ENCODE measurements at places on chromosomes 13 and 19.

DNA sequence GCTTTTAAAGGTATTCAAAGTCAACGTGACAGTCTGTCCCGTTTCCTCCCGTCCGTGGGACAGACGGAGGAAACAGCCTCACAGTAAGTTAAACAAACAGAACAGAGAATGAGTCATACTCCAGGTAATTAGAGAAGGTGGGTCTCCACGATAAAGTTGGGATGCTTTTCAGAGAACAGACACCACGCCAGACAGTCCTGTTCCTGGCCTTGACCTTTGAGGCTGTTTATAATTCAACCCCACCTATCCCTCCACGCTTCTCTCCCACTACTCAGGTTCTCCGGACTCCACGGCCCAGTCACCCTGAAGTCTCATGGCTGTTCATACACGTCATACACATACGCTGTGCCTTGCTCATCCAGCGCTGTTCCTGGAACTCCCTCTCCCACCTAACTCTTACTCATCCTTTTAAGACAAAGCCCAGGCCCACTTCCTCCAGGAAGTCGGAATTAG, 42.5 kb downstream of the ARHGEF18 start:
- DNase-seq: no peak

GRCh38 chr19:49142866-49143335, 12.3 kb downstream of the HRC start:
- DNase-seq: peak; percentile 74

DNA sequence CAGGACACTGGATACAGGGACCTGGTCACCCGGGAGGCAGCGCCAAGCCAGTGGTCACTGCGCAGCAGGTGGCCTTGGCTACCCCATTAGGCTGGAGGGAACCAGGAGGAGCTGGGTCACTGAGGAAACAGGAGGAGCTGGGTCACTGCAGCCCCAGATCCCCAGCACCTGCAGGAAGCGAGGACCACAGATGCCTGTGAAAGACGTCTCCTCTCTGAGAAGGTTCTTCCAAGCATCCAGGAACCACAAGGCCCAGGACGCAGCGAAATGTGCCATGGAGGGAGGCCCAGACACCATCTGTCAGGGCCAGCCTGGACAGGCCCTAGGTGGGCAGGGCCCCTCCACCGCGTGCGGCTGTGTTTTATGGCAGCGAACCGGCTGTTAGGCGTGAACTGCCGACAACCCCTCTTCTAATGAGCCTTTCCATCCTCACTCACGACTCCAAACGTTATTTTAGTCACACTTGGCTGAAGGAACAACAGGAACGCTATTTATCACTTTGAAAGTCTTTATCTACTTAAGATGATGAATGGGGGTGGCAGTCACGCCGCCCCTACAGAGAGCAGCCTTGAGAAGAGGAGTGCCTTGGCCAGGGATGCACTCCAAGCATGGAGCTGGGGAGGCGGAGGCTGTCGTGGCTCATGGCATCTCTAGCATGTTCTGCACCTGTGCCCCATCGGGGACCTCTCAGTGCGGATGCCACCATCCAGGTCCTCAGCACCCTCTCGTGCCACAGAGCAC, 53.3 kb downstream of the CEBPG start:
- no peak for DNase-seq

- DNase-seq: no peak
These were observed 10.9 kb upstream of the MEIS3 start for GRCh38 chr19:47430041-47430802.

DNA sequence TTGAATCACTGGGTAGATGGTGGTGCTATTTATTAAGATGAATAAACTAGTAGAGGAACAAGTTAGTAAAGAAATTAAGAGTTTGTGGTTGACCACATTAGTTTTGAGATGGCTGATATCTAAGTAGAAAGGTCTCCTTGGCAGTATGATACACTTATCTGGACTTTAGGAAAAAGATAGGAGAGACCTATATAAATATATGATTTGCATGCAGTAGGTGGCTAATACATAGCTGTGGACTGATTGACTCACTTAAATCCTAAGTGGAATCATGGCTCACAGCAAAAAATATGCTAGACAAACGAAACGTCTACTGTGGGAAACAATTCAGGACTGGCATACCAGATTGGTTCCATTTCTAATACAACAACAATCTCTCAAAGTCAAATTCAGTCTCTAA, 92.0 kb downstream of the CAB39L start:
- DNase-seq: no peak

GRCh38 chr19:34662919-34663318, 14.0 kb downstream of the SCGB2B2 start:
- peak; percentile 74 for DNase-seq

DNA sequence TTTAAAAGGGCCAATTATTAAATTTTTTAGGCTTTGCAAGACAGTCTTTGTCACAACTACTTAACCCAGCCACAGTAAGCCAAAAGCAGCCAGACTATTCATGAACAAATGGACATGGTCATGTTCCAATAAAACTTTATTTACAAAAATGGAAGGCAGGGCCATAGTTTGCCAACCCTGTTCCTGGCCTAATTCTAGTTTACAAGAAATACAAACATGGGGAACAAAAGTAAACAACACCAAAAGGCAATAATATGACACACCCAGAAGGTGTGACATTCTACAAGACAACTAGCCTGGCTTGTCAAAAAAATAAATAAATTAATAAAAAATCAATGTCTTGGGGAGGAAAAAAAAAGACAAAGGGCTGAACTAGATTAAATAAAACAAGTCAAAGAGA, 24.8 kb upstream of the CCNP start:
- DNase-seq: no peak

DNA sequence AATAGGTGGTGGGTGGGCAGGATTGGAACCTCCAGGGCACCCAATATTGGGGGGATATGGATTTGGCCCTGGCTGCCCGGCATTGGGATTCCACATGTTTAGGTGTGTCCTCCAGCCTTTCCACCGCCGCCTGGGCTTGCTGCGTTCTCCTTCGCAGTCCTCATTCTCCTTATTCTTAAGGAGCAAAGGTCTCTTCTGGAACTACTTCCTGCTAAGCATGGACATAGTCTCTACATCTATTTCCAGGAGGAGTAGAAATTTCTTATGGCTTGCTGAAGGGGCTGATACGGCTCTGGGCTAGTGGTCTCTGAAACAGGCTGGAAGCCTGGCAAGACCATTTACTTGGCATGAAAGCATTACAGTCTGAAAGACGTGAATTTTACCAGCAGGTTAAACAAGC, 9.2 kb upstream of the FCGBP start:
- DNase-seq: no peak

GRCh38 chr19:42350417-42350816, 25.0 kb downstream of the MEGF8 start:
- DNase-seq: no peak
